ENCODE measurements at places on chromosomes 13 and 19.

GRCh38 chr13:85314686-85315085 lies 484.5 kb downstream of the SLITRK6 start:
- no peak for DNase-seq

GRCh38 chr13:21987793-21988192 lies 316.9 kb downstream of the FGF9 start:
- peak; percentile 14 for DNase-seq

- DNase-seq: no peak
Observed at GRCh38 chr19:45142016-45142725, 18.6 kb downstream of the NKPD1 start.

DNA sequence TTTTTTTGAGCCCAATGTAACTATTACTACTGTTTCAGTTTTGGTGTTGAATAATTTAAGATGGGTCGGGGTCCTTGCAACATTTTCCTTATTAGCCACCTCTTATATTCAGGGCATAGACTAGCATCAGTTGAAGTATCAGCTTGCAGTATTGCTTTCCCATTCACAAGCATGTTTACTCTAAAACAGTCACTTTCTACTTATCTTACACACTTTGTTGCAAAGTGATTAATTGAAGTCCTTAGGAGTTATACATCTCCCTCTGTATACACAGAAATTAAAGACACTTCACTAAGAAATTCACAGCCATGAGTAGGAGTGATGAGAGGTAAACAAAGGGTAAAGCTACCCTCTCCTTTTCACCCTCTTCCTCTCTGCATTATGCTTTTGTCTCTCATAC lies 27.6 kb downstream of the SLAIN1 start:
- no peak for DNase-seq

GRCh38 chr13:63938851-63939250 lies 2523.2 kb upstream of the PCDH20 start:
- DNase-seq: no peak

DNA sequence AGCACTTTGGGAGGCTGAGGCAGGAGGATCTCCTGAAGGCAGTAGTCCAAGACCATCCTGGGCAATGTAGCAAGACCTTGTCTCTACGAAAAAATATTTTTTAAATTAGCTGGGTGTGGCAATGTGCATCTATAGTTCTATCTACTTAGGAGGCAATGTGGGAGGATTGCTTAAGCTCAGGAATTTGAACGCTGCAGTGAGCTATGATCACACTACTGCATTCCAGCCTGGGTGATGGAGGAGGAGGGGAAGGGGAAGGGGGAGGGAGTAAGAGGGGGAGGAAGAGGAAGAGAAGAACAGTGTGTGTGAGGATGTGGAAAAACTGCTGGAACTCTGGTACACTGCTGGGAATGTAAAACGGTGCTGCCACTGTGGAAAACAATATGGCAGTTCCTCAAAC lies 9.2 kb upstream of the CLIP3 start:
- no peak for DNase-seq

DNA sequence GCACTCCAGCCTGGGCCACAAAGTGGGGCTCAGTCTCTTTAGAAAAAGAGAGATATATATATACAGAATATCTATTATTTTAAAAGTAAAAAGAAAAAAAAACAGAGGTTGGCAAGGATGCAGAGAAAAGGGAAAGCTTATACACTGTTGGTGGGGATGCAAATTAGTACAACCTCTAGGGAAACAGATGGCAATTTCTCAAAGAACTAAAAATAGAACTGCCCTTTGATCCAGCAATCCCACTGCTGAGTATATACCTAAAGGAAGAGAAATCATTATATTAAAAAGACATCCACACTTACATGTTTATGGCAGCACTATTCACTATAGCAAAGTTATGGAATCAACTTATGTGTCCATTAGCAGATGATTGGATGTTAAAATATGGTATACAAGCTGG lies 28.6 kb upstream of the SLC1A6 start:
- no peak for DNase-seq

- DNase-seq: no peak
Observed at GRCh38 chr13:50914848-50915247, 5.3 kb downstream of the RNASEH2B start.

GRCh38 chr13:110047496-110047895 lies 259.5 kb downstream of the COL4A1 start:
- no peak for DNase-seq

DNA sequence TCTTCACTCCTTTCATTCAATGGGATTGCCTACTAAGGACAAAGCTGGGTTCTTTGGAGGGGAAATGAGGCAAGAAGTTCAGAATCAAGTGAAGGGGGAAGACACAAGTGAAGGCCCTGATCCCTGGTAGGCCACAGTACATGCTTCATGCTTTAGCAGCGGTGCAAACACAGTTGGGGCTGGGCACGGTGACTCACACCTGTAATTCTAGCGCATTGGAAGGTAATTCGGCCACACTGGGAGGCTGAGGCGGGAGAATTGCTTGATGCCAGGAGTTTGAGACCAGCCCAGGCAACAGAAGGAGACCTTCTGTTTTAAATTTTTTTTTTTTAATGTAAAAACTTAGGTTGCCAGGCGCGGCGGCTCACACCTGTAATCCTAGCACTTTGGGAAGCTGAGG lies 23.4 kb upstream of the GATAD2A start:
- no peak for DNase-seq

- DNase-seq: no peak
Observed at GRCh38 chr19:2524840-2525723, 49.2 kb downstream of the GADD45B start.

DNA sequence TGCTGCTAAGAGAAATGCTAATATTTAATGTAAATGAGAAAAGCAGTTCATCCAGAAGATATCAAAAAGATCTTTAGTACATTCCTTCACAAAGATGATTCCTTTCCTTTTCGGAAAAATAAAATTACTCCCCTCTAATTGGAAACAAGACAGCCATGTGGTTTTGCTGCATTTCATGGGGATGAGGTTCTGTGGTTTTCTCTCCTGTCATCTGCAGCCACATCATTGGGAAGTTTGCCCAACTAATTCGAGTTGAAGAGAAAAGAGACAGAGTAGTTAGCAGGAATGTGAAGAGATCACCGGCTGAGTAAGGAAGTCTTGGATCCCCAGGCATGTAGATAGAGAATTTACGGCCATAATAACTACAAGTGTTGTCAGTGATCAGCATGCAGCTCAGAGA lies 122.1 kb downstream of the CYSLTR2 start:
- no peak for DNase-seq

DNA sequence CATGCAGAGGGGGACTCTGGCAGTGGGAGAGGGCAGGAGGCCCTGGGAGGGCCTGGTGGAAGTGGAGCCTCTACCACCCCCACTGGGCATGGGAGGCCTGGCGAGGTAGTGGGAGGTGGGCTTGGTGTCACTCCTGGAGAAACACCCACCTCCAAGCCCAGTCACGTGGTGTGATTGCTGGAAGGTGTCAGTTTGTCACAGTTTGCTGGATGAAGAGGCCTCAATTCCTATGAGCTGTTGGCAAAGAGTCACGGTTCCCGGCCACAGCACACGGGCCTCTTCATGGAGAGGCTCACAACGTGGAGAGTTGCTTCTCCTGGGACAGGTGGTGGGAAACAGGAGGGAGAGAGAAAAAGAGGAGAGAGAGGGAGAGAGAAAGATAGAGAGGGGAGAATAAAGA lies 684.1 kb upstream of the ARGLU1 start:
- no peak for DNase-seq

DNA sequence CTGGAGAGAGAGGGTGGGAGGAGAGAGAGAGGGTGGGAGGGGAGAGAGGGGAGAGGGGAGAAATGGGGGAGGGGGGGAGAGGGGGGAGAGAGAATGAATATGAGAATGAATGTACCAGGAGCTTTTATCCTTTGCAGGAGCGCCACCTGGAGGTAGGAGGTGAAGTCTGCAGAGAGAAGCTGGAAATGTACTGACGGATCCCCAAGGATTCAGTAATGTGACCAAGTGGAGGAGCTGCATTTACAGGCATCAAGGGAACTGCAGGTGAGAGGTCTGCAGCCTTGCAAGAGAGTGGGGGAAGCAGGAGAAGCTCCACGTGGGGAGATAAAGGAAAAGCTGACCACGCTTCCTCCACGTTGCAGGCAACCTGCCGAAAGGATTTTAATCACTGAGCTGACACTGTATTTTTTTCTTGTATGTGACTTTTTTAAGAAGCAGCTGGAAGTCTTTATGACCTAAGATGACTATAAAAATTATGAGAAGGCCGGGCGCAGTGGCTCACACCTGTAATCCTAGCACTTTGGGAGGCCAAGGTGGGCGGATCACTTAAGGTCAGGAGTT lies 33.7 kb downstream of the VSTM1 start:
- DNase-seq: peak; percentile 33

- no peak for DNase-seq
Observed at GRCh38 chr19:7215176-7215575, 79.0 kb downstream of the INSR start.

GRCh38 chr13:114017028-114017630 lies 43.3 kb upstream of the C13orf46 start:
- DNase-seq: no peak

DNA sequence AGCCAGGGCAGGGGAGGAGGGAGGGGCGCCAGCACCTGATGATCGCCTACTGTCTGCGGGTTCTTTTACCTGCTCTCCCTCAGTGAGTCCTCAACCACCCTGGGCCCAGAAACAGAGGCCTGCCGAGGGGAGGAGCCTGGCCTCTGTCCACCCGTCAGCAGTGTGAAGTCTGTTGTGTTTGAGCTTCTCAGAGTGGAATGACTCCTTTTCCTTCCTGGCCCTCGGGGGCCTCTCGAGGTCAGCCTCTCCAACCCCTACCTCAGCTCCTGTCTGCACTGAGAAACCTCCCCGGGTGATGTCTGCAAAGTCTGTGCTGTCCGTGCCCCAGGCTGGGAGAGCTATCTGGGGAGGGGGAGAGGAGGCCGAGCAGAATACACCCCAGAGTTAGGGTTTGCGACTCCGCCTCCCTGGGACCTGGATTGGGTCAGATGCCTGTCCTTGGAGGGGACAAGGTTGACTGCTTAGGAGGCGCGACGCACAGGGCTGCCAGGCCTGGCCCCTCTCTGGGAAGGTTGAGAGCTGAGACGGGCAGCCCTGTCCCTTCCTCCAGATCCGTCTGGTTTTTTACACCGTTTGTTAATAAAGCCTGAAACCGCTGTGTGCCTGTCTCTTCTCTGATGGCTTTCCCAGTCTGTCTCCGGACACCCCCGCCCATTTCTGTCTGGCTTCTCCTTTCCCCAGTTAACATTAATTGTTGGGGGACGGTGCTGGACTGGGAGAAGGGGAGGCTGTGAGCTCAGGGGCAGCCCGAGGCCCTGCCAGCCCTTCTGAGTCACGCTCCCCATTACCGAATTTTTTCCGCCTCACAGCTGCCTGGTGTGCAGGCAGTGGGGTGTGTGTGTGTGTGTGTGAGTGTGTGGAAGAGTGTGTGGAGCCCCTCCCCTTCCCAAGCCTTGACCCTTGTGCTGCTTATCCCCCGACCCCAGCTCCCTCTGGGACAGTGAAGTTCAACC lies 989 bp upstream of the SSC5D start:
- DNase-seq: no peak

- DNase-seq: no peak
Observed at GRCh38 chr13:107365466-107366215, 797.7 kb upstream of the ARGLU1 start.

- no peak for DNase-seq
Observed at GRCh38 chr13:34478376-34478775, 463.7 kb upstream of the NBEA start.

DNA sequence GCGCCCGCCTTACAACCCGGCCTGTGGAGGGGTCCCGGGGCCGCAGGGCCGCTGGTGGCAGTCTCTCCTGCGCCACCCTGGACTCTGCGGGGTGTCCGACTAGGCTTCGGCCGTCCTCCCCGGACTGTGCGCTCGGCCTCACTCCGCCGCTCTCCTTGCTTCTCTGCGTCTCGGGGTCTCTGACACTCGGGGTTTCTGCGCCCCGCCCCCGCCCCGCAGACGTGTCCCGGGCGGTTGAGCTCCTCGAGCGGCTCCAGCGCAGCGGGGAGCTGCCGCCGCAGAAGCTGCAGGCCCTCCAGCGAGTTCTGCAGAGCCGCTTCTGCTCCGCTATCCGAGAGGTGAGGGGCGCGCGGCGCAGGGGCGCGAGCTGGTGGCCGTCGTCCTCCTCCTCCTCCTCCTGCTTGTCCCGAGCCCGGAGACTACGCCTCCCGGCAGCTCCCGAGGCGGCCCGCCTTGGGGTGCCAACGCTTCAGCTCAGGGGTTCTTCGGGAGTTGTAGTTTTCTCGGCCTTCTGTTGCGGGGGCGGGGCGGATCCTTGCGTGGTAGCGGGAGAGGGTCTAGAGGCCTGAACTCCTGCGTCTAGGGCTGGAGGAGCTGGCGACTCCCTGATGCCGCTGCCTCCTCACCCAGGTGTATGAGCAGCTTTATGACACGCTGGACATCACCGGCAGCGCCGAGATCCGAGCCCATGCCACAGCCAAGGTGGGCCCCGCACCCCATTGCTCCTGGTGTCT lies 627 bp downstream of the LIN7B start:
- DNase-seq: no peak

- DNase-seq: no peak
Observed at GRCh38 chr19:48607359-48607755, 815 bp downstream of the SPACA4 start.

DNA sequence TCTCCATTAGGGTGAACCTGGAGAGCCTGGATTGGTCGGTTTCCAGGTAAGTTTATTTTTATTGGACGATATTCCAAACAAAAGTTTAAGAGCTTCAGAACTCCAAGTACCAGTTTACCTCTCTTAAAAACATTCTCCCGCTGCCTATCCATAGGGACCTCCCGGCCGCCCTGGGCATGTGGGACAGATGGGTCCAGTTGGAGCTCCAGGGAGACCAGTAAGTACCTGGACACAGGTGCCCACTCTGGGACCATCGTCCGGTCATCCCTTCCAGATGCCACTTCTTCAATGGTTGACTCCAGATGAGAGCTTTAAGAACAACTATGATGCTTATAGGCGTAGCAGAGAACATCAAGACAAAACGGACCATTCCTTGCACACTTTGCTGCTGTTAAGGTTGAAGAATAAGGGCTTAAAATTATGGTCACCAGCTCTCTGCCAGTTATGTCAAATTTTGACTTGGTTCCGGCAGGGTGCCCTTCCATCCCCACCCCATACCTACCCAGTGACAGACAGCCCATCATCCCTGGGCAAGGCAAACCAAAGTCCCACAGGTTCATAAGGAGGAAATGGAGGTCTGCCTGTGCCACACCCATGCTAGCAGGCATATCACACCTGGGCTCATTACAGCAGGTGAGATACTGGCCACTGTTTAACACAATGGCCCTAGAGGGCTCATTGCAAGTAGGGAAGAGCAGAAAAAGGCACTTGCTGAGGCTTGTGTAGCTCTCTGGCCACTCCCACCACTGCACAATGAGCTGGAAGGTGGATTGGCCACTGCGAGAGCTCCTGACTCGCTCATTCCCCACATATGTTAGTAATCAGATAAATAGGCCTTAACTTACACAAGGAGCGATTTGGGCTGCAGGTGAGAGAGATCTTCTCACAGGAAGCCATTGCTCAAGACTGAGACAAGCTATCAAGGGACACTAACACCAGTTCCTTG lies 123.6 kb downstream of the COL4A2 start:
- no peak for DNase-seq

- no peak for DNase-seq
Observed at GRCh38 chr13:99191900-99192399, 8.7 kb upstream of the UBAC2 start.

DNA sequence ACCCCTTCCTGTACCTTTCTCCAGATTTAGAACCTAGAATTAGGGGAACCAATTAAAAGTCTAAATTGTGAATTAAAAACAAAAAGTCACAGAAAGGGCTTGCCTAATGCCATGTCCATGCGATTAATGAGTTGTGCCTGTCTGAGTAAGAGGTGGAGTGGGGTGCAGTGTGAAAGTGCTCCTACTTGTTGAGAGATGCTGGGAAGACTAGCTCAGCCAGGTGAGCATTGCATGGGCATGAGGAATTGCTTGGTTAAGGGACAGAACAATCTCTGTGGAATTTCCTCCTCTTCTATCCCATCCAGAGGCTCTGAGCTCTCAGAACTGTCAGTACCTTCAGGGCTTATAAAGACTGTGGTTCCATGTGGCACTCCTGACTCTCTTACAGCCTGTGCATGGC lies 159.0 kb upstream of the UBL3 start:
- no peak for DNase-seq

Data from KG1 (cell line).